ENCODE measurements at places on chromosomes 13 and 19.

DNA sequence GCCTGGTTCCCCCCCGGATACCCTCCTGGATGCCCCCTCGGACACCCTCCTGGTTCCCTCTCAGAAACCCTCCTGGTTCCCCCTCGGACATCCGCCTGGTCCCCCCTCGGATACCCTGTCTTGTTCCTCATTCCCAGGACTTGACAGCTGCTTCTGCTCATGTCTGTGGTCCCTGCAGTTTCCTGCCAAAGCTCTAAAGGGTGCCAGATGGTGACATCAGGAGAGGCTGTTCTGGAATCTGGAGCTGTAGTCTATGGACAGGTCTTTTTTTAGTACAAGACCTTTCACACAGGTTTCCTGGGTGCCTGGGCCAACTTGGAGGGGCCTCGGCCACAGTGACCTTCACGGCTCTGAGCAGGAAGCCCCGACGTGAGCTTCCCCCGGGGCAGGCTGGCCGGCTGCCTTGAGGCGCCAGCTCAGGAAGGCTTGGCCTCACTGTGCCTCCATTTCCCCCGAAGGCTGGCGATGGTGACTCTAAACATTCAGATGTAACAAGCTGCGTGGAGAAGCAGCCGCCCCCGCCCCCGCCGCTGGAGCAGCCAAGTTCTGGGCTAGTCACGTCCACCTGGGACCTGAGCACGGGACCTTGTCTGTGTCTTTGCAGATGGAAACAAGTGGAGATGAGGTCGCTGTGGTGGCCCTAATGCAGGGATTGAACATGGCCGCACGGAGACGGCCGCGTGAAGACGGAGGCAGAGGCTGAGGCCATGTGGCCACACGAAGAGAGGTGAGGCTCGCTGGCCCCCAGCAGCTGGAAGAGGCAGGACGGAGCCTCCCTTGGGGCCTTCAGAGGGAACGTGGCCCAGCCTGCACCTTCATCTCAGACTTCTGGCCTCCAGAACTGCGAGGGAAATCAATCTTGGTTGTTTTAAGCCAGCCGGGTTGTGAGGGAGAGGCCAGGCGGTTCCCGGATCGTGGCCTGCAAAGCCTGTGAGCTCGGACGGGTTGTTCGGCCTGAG lies 12.7 kb downstream of the SGTA start:
- DNase-seq = no peak

GRCh38 chr19:19056636-19057275 lies 7.0 kb upstream of the SLC25A42 start:
- no peak for DNase-seq

DNA sequence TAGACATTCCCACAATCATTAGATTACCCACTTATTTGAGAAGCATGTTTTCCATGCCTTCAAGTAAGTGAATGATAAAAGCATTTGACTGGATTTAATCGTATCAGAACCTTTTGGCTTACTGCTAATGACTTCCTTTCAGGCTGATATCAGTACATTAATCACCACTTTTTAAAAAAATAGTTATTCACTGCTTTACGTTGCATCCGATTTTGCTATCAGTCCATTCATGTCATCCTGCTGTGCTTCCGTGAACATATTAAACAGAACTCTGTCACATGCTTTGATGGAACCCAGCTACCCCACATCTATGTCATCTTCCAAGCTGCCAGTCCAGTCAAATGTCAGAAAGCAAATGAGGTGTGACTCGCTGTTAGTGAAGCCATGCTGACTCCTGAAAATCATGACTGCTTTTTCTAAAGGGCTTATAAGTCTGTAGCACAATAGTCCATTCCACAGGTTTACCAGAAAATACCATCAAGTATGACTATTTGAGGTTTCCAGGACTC lies 440.9 kb downstream of the IRS2 start:
- DNase-seq = no peak

- no peak for DNase-seq
Measured at GRCh38 chr19:29056535-29056934, 156.4 kb downstream of the UQCRFS1 start.

- DNase-seq = no peak
Measured at GRCh38 chr19:37977992-37978391, 71.0 kb downstream of the SIPA1L3 start.

- DNase-seq = no peak
Measured at GRCh38 chr13:105541565-105541964, 993.9 kb downstream of the EFNB2 start.

- no peak for DNase-seq
Measured at GRCh38 chr13:101579281-101579802, 126.9 kb downstream of the ITGBL1 start.

DNA sequence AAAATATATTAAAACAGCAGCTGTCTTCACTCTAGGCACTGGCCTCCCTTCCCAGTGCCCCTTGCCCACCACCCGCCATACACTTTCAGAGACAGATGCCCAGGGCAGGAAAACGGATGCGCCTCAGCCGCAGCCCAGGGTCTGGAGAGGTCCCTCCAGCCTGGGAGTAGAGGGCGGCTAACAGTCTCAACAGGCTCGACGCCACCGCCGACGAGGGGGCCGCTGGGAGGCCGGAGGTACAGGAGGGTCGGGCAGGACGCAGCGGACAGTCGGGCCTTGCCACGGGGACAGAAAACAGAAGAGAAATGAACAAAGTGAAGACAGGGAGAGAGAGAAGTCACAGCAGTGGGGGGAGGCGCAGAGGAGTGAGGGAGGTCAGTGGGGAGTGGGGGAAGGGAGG lies 27.1 kb downstream of the C19orf47 start:
- no peak for DNase-seq

DNA sequence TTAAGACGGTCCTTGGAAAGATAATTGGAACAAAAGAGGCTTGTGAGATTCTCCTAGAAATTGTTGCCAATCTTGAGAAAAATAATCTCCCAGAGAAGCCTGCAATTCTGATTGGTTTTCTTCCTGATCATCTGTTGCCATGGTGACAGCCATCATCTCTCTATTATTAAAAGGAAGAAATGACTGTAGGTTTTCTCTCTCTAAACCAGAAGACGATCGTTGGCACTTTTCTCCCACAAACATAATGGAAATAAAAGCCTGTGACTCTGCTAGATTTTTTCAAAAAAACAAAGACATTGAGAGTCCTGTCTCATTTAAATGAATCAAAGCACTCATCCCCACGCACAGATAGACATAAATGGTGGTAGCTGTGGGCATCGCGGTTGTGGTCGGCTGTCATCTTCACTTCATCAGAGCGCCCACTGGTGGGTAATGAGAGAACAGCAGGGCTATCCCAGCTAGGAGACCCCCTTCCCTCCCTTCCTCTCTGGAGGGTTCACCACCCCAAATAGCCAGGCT lies 21.7 kb upstream of the CALM3 start:
- DNase-seq = peak; percentile 86

- no peak for DNase-seq
Measured at GRCh38 chr13:75744127-75744526, 108.0 kb downstream of the LMO7 start.

GRCh38 chr19:30742406-30742938 lies 370.3 kb downstream of the ZNF536 start:
- DNase-seq = no peak

- no peak for DNase-seq
Measured at GRCh38 chr13:50892210-50892944, 17.2 kb upstream of the RNASEH2B start.

GRCh38 chr13:98664047-98664446 lies 87.1 kb upstream of the STK24 start:
- DNase-seq = no peak

DNA sequence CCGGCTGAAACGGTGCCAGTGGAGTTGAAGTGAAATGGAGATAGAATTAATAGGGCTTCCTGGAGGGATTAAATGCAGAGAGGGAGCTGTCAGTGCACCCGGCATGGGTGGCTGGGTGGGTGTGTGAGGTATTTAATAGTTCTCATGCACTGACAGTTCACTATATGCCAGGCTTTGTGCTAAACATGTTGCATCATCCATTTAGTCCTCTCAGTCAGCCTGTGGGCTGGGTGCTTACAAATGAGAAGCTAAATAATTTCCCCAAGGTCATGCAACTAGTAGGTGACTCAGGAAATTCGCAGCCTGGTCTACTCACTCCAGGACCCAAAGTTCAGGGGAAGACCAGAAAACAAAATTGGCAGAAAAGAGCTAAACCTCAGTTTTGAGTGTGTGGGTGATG lies 63.5 kb upstream of the SPATA13 start:
- DNase-seq = no peak

- DNase-seq = no peak
Measured at GRCh38 chr13:46662690-46663089, 109.7 kb downstream of the LRCH1 start.

- DNase-seq = no peak
Measured at GRCh38 chr13:20331419-20331818, 99.3 kb upstream of the GJB6 start.

- peak; percentile 63 for DNase-seq
Measured at GRCh38 chr19:13094771-13095392, 7.8 kb downstream of the LYL1 start.

- DNase-seq = peak; percentile 21
Measured at GRCh38 chr13:37109051-37109678, 3.7 kb upstream of the CSNK1A1L start.

GRCh38 chr13:106003651-106004050 lies 531.8 kb downstream of the EFNB2 start:
- no peak for DNase-seq

DNA sequence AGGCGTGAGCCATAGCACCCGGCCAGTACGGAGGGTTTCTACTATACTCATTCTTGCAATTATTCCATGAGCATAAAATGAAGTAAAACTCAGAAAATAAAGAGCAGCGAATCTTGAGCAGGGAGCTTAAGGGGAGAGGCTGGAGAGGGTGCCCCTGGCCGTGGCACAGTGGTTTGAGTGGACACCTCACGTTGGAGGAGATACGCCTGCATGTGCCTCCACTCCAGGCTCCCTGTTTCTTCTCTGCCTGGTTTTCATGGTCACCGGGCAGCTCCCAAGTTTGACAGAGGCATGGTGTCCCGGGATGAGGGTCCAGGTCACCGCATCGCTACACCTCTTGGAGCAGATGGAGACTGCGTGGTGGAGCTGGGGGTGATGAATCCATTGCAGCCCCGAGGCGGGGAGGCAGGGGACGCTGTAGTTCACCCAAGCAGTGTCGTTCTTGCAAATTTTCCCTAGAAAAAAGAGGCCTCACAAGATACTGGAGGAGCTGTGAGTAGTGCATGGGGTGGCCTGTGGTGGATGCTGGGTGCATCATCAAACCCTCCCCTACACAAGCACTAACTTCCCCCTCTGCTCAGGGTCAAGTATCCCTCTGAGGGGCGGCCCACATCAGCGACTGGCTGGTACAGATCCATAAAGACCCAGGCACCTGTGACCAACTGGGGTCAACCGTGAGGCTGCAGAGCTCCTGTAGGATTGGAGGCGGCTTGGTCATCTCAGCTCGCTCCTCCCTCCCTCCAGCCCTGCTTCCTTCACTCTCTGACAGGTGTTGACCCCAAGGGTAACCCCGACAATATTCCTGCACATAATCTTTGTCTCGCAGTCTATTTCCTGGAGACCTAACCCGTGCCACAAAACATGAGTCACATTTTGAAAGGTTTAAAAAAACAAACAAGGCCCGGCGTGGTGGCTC lies 3.6 kb upstream of the MIER2 start:
- DNase-seq = no peak

All from iPS-NIHi11 (cell line).